ENCODE measurements at places on chromosomes 11 and 22.

- no peak for DNase-seq
Observed at GRCh38 chr11:86374586-86374985, at the start of gene CCDC81. CCDC81 (plus strand) TSS chr11:86374887; CDS start chr11:86375164, 277 bp downstream.

DNA sequence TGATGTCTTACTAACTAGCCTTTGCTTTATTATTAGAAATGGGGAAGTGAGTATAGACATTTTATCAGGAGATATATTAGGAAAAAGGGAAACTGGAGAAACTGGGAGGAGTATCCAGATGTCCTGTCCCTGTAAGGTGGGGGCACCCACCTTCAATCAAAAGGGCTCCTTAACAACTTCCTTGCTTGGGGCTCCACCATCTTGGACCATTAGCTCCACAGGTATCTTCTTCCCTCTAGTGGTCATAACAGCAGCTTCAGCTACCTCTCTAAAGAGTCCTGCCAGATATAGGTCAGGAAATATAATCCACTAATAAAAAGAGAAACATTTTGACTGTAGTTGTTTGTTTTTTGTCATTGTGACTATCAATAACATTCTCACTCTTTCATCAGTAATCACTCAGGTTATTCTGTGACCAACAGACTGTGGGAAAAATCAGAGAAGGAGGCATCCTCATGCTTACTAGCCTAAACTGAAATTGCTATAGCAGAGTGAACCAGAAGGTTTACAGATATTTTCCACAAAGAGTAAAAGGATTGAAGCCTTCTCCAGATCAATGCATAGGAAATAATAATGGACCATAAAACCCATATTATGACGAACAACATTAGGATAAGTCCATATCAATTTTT lies 10.4 kb downstream of the OR51B4 start:
- no peak for DNase-seq

- no peak for DNase-seq
Observed at GRCh38 chr22:45867118-45867905, 109.7 kb downstream of the WNT7B start.

DNA sequence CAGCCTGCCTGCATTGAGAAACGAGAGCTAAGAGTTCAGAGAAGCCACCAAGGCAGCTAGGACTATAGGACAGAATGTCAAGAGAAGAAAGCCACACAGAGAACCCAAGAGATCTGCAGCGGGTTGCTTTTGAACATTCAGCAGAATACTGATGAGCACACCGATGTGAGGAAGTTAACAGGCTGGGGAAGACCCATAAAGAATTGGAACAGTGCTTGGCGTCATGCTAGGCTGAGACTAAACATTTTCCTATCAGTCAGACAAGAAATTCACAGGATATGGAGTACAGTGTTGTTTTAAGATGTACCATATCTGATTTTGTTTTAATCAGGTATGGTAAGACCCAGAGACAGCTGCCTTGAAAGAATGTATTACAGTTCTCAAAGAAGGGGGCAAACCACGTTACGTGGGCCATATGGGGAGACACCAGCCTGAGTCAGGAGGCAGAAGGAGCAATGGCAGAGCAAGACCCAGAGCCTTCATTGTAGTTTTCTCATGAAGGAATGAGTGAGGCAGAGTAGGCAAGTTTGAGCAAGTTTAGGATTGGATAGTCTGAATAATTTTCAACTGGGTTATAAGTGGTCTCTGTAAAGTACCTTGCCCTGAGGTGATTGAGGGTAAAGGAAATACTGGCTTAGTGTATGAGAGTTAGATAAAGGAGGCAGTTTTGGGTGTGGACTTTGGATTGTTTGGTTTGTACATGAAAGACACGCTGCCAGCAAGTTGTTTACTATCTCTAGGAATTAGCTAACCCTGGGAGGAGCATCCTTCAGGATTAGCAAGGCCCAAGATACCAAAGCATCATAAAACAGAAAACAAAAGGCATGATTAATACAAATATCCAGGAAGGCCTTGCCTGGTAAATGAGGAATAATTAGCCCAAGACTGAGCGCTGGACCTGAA lies 14.3 kb downstream of the LRRC75B start:
- no peak for DNase-seq

DNA sequence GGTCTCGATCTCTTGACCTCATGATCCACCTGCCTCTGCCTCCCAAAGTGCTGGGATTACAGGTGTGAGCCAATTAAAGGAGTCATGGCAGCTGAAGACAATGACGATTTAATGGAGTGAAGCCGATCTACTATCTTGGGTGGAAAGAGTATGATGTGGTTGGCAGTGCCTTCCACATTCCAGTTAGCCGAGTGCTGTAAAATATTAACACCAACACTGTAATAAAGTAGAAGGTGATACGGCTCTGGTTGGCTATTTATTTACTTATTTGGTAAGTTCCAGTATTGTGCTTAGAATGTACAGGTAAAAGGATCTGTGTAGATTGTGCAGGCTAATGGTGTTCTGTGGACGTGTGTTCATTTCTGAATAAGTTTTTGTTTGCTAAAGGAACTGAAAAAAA lies 149.6 kb upstream of the MTMR2 start:
- no peak for DNase-seq

GRCh38 chr11:116835042-116835772 lies 2.2 kb downstream of the APOA1 start:
- DNase-seq, result peak; percentile 29

DNA sequence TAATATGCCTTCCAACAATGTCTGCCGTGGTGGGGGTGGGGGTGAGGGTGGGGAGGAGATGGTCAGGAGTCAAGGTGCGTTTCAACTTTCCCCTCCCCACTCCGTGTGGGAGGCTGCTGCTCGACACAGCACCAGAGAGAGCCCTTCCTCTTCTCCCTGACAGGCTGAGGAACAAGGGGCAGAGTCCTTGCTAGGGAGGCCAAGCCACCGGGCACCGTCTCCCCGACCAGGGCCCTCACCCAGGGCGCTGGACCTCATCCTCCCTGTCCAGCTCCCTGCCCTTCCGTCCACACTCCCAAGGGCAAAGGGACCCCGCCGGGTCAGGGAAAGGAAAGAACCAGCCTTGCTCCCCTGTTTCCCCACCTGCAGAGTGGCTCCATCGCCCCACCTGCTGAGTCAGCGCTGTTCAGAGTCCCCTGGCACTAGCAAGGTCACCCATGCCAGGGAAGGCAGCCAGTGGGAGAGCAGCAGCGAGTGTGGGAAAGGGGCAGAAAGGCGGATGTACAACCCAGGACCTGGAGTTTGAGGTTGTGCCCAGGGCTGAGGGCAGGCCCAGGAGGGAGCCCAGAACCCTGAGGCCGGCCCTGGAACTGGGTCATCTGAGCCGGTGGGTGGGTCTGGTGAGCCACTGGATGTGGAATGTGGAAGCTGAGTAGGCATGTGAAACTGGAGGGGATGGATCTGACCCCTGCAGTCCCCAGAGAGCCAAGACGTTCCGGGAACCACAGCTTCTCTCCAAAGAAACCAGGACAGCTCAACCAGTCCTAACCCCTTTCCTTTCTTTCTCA lies 47.2 kb downstream of the BUD13 start:
- DNase-seq, result no peak

DNA sequence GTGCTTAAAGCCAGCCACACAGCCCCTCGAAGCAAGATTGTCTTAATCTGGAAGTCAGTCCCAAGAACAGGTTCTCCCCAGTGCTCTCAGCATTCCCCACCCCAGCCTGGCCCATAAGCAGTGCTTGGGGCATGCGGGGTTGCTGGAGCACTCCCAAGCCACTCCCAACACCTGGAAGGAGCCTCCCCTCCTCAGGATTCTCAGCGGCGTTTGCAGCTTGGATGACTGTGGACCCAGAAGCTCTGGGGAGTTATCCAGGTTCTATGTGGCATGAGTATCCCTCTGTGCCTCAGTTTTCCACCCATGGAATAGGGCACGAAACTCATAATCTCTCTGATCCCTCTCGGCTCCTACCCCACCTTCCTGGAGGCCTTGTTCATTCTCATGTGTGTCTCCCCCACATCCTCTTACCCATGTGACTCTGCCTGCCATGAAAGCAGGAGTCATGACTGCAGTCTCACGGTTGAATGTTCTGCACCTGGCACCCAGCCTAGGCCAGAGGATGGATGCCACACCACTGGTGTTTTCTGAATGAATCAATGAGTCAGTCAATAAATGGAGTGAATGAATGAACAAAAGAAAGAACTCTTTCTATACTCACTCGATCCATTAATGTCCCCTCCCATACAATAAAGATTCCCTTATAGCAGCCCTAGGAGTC lies 33.4 kb upstream of the WNT7B start:
- no peak for DNase-seq

GRCh38 chr11:134460062-134460561 lies 48.1 kb upstream of the B3GAT1 start:
- DNase-seq, result no peak

DNA sequence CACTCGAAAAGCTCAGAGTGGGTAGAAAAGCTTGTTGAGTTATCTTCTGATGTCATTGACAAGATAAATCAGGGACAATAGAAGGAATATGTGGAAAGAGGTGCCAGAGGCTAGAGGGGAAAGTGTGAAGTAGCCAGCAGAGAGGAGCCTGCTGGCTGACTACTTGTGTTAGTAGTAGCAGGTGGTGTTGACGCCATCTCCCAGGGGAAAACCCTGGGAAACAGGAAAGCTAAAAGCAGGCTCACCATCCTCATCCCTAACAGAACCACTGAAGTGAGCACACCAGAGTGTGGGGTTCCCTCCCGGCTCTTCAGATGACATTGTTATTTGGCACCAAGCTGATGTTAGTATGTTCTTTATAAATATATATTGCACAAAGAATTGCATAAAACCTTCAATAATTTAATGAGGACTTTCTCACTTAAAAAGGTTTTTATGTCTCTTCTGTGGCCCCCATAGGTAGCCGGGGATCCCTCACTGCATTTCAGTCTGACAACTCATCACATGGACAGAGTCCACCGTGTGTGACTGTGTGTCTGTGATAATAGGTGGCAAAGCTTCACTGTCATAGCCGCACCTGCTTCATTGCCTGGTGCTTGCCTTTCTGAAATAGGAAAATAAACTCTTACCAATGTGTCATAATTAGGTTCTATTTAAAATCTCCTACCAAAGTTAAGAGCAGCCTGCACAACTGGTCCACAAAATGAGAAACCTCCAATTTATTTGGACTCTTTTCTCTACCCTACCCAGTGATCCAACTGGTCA lies 63.2 kb upstream of the TOP3B start:
- no peak for DNase-seq

- DNase-seq, result no peak
Observed at GRCh38 chr11:15969281-15969680, 387.1 kb downstream of the SOX6 start.

GRCh38 chr22:41742918-41743317 lies 43.6 kb downstream of the MEI1 start:
- no peak for DNase-seq

DNA sequence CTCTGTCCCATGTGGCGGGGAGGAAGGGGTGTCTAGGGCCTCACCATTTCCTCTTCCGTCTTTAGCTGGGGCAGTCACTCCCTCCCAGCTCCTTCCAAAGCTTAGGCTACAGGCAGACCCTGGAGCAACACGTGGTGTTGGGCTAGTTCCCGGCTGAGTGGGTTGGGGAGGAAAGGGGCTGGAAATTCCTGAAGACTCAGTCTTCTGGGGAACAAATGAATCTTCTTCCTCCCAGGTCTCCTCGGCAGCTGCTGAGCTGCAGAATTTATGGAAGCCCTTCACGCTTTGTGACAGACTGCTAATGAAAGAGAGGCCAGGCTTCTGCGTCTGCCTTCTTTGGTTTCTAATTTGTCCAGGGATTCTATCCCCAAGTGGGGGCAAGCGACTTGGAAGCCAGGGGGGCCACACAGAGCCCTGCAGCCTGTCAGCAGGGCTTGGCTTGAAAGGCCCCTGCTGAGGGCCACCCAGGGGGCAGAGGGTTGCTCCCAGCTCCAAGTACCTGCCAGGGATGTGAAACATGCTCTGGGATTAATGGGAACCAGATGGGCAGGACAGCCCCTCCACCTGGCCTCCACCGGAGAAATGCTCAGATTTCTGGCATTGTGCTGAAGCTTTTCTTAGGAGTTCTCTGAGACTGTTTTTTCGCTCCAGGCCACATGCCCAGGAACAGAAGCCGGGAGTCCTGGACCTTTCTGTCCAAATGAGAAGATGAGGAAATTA lies 123.1 kb downstream of the PKNOX2 start:
- no peak for DNase-seq

- no peak for DNase-seq
Observed at GRCh38 chr11:3370311-3370870, 8.6 kb downstream of the ZNF195 start.

GRCh38 chr11:34417202-34417601 lies 21.5 kb upstream of the CAT start:
- DNase-seq, result no peak

GRCh38 chr11:103029401-103029800 lies 62.6 kb downstream of the DCUN1D5 start:
- no peak for DNase-seq
